ENCODE measurements at places on chromosomes 16 and 17.

GRCh38 chr17:61314368-61315078 lies 85.1 kb upstream of the TBX2 start:
- DNase-seq: no peak

DNA sequence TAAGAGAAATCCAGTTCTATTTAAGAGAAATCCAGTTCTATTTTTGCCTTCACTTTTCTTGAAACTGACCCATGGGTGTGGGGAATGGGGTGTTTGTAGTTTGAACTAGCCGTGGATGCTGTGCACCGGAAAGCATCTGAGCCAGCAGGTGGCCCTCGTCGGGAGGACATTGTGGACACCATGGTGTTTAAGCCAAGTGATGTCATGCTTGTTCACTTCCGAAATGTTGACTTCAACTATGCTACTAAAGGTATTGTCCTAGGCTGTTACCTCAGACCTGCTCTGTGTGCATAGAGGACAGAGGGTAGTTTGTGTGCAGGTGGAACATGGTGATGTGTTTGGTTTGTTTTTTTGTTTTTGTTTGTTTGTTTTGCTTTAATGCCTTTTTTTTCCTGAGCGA lies 3.3 kb downstream of the ATXN2L start:
- DNase-seq: no peak

DNA sequence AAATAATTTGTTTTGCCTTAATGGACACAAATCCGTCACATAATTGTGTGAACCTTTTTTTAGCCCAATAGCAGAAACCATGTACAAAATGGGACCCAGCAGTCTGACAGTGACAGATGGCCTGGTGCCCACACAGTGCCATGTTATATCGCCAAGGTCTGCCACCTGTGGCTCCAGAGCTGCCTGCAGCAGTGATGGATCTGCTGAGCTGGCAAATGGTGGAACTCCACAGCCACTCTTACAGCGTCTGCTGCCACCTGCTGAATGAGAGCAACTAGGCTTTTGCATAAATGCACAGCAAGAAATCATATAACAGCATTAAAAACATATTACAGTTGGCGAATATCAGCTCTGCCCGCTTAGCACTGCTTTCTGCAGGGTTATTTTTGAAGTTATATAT lies 59.4 kb downstream of the NUP93 start:
- DNase-seq: peak; percentile 59

GRCh38 chr17:50256826-50257618 lies 17.2 kb upstream of the TMEM92 start:
- DNase-seq: no peak

DNA sequence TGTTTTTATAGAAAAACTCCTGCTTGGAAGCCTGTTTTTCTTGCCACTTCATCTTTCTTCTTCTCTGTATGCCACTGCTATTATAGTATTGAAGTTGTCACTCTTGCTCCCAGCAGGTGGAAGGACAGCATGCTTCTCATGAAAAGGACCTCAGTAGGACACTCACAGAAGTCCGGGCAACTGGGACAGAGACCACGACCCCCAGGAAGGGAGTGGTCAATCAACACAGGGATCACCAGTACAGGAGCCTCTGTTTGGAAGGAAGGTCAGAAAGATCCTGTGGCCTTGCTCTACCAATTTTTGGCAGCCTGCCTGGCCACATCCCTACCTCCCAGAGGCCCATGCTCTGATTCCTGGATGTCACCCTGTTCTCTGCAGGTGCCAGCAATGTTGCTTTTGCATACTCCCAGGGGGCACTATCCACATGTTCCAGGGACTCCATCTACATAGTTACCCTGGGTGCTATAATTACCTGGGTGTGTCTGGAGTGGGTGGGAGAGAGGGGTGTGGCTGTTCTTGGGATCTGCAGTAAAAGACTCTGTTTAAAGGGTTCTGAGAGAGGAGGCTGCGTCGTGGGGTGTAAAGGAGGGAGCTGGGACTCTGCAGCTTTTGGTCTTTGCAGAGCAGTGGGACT lies 13.7 kb upstream of the AKAP10 start:
- DNase-seq: peak; percentile 44

DNA sequence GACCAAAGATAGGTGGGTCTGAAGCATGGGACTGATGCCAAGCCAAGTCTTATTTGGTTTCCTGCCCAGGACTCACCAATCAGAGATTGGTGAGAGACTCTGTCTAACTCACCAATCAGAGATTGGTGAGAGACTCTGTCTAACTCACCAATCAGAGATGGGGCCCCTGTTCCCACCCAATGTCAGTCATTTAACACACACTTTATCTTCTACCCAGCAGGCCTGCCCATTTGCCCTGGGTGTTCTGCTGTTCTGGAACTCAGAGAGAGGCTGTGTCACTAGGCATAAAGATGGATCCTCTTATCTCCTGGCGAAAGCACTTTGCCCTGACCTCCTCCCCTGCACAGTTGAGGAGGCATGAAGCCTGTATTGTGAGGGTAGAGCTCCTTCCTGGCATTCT lies 5.4 kb upstream of the RHOT1 start:
- DNase-seq: no peak

DNA sequence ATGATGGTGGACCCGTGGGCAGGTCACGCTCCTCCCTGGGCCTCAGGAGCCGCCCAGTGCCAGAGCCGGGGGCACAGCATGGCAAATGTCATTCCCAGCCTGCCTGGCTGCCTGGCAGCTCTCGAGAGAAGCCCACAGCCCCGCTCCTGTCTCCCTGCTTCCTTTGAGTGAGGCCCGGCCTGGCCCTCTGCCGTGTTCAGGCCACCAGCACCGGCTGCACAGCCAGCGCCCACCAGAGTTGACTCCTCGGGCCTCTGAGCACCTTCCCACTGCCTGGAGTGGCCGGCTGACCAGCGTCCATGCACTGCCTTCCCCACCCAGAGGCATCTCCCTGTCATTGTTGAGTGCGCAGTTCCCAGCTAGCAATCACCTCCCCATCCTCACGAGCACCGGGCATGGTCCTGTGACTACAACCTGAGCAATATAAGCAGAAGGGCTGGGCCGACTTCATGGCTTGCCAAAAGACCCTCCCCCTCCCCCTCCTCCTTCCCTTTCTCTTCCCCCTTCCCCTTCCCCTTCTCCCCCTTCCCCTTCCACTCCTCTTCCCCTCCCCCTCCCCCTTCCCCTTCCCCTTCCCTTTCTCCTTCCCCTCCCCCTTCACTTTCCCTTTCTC lies 11.9 kb upstream of the SLC38A10 start:
- DNase-seq: no peak

DNA sequence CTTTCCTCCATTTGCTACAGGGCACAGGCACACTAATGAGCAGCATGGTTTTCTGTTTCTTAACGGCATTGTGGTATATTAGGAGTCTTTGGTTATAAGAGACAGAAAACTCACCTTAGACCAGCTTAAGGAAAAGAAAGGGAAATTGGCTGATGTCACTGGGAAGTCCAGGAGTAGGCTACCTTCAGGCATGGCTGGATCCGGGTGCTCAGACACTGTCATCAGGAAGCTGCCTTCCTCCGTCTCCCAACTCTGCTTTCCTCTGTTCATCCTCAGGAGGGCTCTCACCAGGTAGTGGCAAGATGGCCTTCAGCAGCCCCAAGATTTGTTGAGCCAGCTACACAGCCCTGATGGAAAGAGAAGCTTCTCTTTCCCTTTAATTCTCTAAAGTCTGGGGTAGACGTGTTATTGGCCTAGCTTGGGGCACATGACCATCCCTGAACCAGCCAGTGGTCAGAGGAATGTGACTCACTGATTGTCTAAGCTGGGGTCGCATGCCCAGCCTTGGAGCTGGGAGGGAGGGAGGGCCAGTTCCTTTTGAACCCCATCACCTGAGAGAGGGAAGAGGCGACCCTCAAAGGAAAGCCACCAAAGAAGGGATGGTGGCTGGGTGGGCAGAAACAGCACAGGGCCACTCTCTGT lies 117.4 kb downstream of the CLEC16A start:
- no peak for DNase-seq

DNA sequence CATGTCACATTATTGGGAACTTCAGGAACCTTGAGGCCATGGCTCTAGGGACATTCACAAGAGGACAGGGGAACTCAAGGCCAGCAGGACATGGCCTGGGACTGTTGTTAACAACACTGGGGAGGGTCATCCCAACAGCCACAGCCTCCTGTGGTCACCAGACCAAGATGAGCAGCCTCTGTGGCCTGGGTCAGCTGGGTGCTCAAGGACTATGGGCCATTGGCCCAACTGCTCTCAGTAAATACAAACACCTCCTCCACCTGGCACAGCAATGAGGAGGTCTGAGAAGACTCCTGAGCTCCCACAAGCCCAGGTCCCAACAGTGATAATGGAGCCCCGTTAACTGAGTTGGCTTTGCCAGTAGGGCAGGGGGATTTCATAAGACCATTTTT lies 20.9 kb downstream of the KIFC3 start:
- no peak for DNase-seq

DNA sequence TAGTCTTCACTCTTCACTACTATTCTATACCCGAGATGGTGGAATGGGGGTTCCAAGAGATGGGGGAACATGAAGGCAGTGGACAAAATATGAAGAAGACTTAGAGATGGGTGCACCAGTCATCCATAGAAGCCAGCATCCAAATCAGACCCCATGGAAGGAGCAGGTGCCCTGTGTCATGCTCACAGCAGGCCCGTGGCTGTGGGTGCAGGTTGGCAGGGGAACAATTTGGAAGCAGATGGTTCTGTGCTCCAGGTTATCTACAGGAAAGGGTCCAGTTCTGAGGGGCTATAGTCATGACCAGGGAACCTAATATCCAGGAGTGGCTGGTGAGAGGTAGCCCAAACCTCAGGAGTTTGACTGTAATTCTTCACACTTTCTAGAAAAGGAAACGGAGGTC lies 9.6 kb upstream of the LPCAT2 start:
- DNase-seq: no peak

DNA sequence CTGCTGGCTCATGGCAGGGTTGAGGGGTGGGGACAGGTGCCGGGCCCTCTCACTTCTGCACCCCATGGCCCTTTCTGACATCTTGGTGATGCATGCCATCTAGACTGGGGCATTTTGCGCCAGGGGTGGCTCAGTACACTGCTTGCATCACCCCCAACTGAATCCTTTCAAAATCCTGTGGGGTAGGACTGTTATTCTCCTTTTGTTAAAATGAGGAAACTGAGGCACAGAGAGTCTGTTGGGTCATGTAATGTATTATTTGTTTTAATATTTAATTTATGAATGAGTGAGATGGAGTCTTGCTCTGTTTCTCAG lies 9.9 kb downstream of the ADCY7 start:
- no peak for DNase-seq

DNA sequence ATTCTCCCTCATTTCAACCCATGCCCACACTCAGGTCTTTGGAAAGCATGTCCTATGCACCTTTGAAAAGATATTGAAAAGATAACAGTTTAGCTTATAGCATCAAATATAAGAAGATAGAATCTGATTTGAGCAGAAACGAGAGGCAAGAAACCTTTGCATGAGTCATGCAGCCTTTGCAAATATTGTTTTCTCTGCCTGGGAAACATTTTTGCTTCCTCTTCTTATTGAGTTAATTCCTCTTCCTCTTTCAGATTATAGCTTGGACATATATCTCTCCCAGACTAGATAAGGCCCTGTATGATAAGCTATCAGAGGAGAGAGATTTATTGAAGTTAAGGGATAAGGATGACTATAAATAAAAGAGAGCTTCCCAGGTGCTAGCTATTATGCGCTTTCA lies 46.1 kb upstream of the KCNJ2 start:
- DNase-seq: no peak

DNA sequence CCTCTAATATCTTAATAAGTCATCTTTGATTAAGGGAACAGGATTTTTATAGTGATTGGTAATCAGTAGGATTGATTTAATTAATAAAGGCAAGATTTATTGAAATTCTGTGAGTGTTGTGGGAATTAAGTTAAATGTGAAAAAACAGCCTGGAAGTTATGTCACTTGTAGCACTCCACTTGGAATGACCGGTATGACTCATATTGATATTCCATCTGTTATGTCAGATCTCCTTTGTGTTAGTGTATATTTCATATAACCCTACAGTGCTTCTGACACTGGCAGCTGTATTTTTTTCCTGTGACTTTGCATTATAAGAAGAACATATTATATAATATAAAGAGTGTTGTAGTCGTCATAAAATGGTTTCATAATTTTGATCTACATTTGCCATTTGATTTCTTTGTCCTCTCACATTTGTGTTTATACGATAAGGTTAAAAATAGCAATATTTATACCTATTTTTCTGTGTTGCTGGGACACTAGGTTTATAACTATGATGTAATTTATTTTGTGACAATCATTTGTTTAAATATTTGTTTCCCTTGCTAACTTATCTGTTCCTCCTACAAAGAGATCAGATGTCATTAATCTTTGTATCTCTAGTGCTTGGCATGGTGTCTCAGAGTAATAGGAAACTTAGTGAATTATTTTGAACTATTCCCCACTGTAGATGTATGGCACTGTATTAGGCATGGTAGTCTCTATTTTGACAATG lies 249.0 kb downstream of the BCAS3 start:
- DNase-seq: no peak

DNA sequence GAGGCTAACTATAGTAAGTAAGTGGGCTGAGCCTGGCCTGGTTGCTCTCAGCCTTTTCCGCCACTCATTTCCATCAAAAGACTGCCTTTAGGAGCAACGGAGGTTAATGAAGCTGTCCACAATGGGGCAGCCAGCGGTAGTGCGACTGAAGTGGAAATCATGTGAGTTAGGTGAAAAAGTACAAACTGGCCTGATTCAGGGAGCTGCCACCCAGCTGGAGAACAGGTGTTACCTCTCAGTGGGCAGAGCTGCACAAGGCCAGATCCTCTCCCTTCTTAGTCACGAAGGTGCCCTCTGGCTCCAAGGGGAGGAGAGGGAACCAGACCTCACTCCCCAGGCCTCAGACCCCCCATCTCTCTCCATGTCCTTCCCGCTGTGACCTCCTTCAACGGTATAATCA lies 34.4 kb upstream of the CDRT4 start:
- no peak for DNase-seq

DNA sequence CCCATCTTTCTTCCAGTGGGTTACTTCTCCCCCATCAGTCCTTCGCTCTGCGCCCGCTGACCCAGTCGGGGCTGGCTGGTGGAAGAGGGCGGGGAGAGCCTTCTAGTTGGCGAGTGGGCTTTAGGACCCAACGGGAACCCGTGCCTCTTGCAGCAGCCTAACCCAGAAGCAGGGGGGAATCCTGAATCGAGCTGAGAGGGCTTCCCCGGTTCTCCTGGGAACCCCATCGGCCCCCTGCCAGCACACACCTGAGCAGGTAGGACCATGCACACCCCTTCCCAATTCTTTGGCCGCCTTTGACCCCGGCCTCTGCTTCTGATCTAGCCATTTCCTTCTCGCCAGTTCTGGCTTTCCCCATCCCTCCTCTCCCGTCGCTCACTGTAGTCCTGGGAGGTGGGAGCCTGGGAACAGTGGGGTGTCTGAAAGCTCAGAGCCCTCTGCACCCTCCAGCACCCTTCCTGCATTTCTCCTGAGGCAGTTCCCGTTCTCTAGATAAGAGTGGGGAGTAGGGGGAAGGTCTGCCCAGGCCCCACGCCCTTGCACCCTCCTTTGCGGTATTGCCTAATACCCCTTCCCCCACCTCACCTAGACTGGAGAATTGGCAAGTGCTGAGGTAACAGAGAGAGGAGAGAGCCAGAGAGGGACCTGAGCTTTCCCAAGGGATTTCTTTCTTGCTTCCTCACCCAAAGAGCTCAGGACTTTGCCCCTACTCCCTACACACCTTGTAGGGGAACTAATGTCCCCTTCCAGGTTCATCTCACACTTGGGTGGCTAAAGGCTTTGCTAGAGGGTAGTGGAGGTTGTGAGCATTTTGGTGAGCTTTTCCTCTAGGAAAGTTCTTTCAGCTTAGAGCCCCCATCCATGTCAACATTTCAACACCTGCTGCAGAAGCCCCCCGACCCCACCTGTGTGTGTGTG lies at the start of gene RARA:
Gene RARA (plus strand): TSS at position 150 of the 918 bp plus-strand sequence. CDS start 22,039 bp downstream, outside the sequence.
- peak; percentile 93 for DNase-seq
